ENCODE measurements at places on chromosomes 5 and 9.

- no peak for DNase-seq
These were observed 36.9 kb downstream of the FAM78A start for GRCh38 chr9:131239161-131239975.

DNA sequence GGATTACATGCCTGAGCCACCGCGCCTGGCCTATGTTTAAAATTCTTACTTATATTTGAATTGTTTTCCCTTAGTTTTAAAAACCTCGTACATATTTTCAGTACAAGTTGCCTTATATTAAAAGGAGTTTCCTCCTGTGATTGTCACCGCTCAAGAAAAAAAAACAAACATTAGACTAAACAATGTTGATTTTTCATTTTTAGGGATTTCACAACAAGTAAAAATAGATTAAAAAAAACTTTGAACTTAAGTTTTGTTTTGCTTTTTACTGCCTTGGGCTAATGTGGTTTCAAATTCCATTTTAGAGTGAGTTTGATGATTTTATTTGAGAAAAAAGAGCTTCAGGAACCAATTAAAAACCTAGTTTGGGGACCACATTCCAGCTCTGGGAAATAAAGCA lies 1196.6 kb upstream of the CDH18 start:
- DNase-seq, result no peak

DNA sequence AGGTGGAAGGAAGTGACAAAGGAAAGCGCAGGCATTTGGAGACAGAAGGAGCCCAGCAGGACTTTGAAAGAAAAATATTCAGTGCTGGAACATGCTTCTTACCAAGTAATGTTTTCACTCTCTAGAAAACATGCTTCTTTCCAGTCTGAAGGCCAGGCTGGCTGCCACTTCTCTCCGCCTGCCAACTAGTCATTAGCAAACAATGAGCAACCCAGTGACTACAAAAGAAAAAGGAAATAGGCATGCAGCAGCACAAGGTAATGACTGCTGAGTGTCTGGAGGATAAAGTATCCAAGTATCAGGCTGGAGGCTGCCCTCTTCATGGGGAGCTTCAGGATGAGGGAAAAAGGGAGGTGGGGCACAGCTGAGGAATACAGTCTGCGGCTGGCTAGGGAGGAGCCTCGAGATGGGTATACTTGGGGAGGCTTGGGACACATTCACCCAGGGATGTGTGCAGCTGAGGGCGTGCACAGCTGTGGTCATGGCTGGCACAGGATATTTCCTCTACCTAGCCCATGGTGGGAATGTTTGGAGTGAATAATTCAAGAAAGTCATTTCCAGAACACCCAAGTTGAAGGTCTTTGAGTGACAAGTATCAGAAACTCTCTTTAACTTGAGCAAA lies 161.5 kb upstream of the KIF2A start:
- no peak for DNase-seq

GRCh38 chr9:14281876-14282275 lies 32.1 kb downstream of the NFIB start:
- no peak for DNase-seq

All from NCI-H446 (cell line).